Occipital lobe (tissue), 3 donors: ENCODE measurements at places on chromosomes 6 and 20. TPM values are rescaled to one million over a fixed set of nuclear protein-coding genes. Genes with fewer than 3 reads are reported as not detected.

GRCh38 chr6:10166031-10166430 is 248.8 kb downstream of the TFAP2A start:
- DNase-seq, result no peak

GRCh38 chr20:35994994-35995453 is 26.6 kb downstream of the CNBD2 start:
- DNase-seq, result peak; percentile 42

GRCh38 chr6:148249679-148250375 is 92.8 kb upstream of the SASH1 start:
- DNase-seq, result no peak

GRCh38 chr6:978937-979685 is 286.2 kb upstream of the EXOC2 start:
- no peak for DNase-seq

DNA sequence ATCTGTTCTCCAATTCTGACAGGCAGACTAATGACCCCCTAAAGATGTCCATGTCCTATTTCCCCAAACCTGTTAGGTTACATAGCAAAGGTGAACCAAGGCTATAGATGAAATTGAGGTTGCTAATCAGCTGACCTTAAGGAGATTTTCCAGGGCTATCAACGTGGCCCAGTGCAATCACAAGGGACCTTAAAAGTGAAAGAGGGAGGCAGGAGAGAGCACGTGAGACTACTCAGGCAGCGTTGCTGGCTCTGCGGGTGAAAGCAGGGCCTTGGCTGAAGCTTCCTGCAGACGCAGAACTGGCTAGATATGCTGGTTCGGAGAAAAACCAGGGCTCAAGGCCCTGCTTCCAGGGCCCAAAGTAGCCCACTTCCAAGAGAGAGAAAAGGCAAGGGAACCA is 78.7 kb downstream of the NCOA7 start:
- no peak for DNase-seq

DNA sequence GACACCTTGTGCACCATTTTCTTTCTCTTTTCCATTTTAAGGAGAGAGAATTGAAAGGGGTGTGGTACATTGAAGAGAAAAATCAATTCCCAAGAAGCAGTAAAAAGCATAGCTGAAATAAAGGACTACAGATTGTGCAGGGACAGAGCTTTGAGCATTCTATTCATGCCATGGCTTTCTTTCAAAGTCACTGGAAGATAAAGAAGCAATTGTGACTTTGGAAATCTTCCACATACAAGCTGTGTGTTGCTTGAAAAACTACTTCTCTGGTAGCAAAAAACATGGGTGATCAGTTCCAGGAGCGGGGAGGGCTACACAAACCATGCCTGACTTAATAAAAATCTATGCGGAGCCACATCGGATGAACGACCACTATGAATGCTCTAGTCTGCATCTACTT is 230.2 kb upstream of the THEMIS start:
- DNase-seq, result no peak

GRCh38 chr6:15109338-15110090 is 136.4 kb upstream of the JARID2 start:
- no peak for DNase-seq

- DNase-seq, result no peak
Measured at GRCh38 chr20:49896204-49896603, 19.1 kb downstream of the SPATA2 start.

GRCh38 chr6:47372318-47372717 is 62.6 kb upstream of the TNFRSF21 start:
- no peak for DNase-seq

DNA sequence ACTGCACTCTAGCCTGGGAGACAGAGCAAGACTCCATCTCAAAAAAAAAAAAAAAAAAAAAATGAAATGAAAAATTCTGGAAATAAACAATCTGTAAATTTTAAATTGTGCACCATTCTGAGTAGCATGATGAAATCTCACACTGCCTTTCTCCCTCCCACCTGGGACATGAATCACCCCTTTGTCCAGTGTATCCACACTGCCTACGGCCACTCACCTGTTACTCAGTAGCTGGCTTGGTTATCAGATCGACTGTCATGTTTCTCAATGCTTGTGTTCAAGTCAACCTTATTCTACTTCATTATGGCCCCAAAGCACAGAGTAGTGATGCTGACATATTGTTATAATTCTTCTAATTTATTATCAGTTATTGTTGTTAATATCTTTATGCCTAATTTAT is 58.7 kb upstream of the MTHFD1L start:
- DNase-seq, result no peak

DNA sequence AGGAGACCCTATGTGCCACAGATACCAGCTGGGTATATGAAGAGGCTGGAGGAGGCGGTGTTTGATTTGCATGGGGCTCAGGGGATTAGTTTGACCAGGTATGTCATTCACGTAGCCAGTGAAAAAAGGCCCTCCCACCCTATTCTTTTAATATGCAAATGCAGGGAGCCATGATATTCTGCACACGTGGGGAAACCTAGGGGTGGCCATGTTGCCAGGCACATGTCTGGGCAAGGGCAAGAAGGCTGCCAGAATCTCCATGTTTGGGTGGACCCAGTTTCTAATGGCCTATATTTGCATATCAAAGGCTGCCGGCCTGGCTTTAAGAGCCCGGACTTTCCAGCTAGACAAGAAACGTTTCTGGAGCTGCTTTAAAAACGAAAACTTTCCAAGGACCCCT is 60.4 kb downstream of the SOX4 start:
- no peak for DNase-seq

DNA sequence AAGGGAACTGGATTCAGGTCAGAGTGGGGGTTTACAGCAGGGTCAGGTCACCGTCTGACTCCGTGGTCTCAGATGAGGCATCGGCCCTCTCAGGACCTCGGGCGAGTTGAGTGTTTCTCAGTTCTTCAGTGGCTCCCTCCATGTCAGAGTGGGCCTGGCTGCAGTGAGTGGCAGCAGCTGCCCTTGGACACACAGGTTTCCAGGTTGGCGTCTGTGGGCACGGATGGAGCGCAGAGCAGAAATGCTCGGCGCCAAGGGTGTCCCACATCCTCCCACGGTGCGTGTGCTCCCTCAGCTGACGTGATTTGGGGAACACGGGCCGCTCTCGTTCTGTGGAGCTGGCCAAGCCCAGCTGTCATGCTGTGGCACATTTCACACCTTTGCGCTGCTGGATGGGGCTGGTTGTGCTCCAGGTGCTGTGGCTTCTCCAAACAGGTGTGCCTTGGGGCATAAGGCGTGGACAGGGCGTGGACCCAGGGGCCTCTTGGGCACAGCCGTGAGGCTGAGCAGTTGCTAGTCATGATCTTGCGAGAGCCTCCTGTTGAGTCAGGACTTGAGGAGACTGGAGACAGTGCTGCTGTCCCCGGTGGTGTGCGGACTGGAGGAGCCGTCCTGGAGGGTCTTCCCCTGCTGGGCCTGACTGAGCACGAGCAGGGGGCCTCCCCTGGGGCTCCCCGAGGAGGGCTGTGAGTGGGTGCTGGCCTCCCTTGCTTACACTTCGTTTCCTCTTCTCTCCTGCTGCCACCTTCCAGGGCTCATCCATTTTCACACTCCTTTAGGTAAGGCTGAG is 9.5 kb upstream of the DNAJC5 start:
- DNase-seq, result no peak

DNA sequence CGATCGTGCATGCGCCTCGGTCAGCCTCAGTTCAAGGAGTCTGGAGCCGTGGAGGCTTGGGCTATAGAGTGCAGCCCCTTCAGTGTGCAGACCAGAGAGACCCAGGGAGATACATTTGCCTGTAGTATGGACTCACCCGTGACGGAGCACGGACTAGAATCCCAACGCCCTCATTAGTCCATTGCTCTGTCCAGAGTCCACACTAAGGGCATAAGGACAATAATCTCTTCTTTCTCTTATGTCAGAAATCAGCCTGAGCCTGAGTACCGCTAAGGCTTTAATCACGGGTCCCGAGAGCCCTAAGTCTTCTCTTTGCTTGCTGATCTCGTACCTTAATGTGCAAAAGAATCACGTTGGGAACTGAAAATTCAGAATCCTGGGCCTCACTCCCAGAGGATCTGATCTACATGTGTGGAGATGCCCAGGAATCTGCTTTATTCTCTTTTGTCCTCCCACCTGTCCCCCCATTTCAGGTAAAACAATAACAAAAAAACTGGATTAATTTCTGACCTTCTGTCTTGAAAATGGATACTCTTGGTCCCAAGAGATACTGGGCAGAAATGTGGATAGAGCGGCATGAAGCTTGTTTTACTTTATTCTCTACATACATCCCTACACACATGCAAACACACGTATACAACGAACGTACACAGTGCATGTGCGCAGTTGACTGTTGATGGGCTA is 671 bp downstream of the BPHL start:
- peak; percentile 21 for DNase-seq

GRCh38 chr20:5085380-5085779 is 34.4 kb downstream of the PCNA start:
- DNase-seq, result no peak

GRCh38 chr6:43669922-43670622 is 17.5 kb downstream of the MRPS18A start:
- DNase-seq, result no peak

DNA sequence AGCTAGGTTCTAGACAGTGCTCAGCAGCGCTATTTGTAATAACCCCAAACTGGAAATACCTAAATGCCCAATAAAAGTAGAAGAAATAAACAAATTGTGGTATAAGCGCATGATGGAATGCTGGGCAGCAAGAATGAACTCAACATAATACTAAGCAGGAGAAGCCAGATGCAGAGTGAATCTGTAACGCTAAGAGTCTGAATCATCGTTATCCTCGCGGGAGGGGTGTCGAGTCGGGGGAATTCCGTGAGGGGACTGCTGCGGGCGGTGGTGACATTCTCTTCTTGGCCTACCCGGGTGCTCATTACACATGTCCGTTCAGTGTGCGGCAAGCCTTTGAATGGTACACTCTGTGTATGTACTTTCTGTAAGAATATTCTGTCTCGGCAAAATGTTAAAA is 83.7 kb downstream of the SULF2 start:
- peak; percentile 38 for DNase-seq

- DNase-seq, result no peak
Measured at GRCh38 chr6:96923871-96924493, 546 bp upstream of the KLHL32 start.

GRCh38 chr20:41089555-41089954 is 47.8 kb upstream of the PLCG1 start:
- no peak for DNase-seq

GRCh38 chr6:170459451-170459850 is 93.7 kb downstream of the PSMB1 start:
- no peak for DNase-seq

DNA sequence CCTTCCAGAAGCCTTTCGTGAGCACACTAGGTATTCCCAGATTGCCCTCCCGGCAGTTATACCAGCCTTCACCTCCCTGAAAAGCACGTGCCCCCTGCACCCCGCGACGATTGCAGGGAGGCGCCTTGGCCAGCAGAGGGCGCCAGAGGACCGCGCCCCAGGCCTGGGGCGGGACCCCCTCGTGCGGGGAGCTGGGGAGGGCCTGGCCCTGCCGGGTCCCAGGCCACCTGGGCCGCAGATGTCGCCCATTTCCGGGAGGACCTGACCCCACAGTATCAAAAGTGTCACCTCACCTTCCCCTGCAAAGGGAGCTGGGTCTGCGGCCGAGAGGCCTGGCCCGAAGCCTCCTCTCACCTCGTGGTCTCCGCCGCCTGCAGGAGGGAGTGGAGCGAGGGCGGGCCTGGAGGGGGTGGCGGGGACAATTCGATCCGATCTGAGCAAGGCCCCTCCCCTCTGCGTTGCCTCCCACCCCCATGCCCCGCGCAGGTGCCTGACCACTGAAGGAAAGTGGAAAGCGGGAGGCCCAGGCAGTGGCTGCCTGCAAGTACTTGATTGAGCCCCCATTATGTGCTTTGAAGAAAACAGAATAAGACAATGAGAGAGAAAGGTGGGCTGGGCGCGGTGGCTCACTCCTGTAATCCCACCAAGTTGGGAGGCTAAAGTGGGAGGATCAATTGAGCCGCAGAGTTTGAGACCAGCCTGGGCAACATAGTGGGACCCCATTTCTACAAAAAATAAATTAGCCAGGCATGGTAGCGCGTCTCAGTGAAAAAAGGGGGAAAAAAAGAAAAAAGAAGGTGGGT is 3.5 kb upstream of the SNAI1 start:
- DNase-seq, result peak; percentile 5

DNA sequence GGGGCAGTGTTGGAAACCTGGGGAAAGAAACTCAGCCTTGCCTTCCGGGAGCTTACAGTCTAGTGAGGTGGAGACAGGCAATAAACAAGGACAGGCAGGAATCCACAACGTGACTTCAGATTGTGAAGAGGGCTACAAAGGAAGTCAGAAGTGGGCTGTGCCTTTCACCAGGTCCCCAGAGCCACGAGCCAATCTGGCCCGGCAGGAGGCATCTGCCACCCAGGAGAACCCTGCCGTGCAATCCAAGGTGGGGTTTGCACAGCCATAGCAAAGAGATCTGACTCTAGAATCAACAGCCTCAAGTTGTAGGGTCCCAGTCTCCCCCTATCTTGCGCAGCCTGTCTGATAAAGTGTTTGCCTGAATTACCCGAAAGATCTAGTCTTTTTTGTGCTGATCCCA is 5.5 kb downstream of the SLC32A1 start:
- DNase-seq, result no peak

HRH3 gene
- total RNA-seq, result 0.47 TPM

NRSN1 gene
- total RNA-seq, result 27.9 TPM

ID4 gene
- 132 TPM for total RNA-seq

RAE1 gene
- 35.2 TPM for total RNA-seq

OPRL1 gene
- total RNA-seq, result 14.3 TPM

MCCD1 gene
- not detected for total RNA-seq
